ENCODE measurements at places on chromosomes 2 and 18.

DNA sequence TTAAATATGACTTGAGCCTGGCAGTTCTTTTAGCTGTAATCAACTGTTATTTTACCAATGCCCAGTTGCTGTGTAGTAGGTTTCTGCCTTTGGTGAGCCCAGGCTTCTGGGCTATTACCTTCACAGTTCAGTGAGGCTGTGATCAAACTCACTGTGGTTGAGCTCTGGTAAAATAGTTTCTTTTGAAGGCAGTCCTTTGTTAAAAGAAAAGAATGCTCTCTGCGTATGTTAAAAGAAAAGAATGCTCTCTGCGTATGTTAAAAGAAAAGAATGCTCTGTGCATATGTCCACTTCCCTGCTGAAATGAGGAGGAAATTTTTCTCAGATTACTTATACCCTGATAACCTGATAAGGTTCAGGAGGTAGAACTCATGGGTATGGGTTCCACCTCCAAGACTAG, 244.3 kb downstream of the RNF144A start:
- no peaks in the 10 kb centered on the region for H3K27me3 ChIP-seq
- DNase-seq, result no peak
- H3K36me3 ChIP-seq, result no peaks in the 10 kb centered on the region
- H3K27ac ChIP-seq, result no peak overlapping the region
- H3K4me1 ChIP-seq, result no peaks in the 10 kb centered on the region
- no peak overlapping the region for H3K4me3 ChIP-seq

DNA sequence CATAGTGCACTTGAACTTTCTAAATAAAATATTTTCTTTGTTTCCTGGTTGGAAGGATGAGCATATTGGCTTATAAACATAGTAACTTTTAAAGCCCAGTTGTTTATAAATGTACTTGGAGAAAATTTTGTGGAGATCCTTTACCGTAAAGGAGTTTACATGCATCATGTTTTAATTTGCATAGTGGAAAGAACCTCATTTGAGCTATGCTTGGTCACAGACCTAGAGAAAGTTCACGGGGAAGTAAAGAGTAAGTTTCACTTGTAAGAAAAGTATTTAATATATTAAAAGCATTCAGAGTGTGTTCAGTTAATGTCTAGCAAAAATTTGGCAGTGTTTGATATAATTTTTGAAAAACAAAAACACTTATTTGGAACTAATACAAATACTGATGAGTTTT, 45.3 kb downstream of the PIKFYVE start:
- H3K36me3 ChIP-seq, result peaks cover 30% of the 10 kb centered on the region
- H3K27me3 ChIP-seq, result no peaks in the 10 kb centered on the region
- no peak overlapping the region for H3K27ac ChIP-seq
- peaks cover 14% of the 10 kb centered on the region for H3K4me1 ChIP-seq
- no peak overlapping the region for H3K4me3 ChIP-seq

- no peak overlapping the region for H3K4me3 ChIP-seq
- H3K27me3 ChIP-seq, result no peaks in the 10 kb centered on the region
- H3K27ac ChIP-seq, result no peak overlapping the region
- no peak for DNase-seq
Observed at GRCh38 chr2:152456262-152456661, 121.3 kb downstream of the FMNL2 start.

GRCh38 chr2:258933-259332, 4.9 kb downstream of the SH3YL1 start:
- peaks cover 11% of the 10 kb centered on the region for H3K36me3 ChIP-seq
- H3K27me3 ChIP-seq, result no peaks in the 10 kb centered on the region
- no peak for DNase-seq
- H3K27ac ChIP-seq, result no peak overlapping the region

- no peak overlapping the region for H3K27ac ChIP-seq
- H3K27me3 ChIP-seq, result no peaks in the 10 kb centered on the region
- no peak overlapping the region for H3K4me3 ChIP-seq
- DNase-seq, result no peak
- peaks cover 32% of the 10 kb centered on the region for H3K4me1 ChIP-seq
Observed at GRCh38 chr2:60213865-60214625, 339.4 kb downstream of the BCL11A start.

DNA sequence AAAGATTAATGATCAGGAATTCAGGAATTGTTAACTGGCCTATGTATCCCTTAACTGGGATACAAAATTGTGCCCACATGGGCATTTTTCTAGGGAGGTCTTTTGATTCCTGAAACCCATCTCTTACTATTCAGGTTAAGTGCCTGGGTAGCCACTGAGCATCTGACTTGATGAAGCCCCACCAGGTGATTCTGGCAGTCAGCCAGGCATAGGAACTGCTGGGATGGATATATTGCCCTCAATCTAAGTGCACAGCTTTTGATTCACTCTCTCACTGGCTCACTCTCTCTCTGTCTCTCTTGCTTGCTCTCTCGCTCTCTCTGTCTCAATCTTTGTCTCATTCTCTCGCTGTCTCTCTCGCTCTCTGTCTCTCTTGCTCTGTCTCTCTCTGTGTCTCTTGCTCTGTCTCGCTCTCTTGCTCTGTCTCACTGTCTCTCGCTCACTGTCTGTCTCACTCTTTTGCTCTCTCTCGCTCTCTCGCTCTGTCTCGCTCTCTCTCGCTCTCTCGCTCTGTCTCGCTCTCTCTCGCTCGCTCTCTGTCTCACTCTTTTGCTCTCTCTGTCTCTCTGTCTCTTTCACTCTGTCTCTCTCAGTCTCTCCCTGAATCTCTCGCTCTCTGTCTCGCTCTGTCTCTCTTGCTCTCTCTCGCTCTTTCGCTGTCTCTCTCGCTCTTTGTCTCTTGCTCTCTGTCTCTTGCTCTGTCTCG, 22.3 kb downstream of the INPP1 start:
- H3K36me3 ChIP-seq, result peaks cover 82% of the 10 kb centered on the region
- DNase-seq, result no peak
- H3K4me3 ChIP-seq, result no peak overlapping the region
- H3K27me3 ChIP-seq, result no peaks in the 10 kb centered on the region
- H3K27ac ChIP-seq, result no peak overlapping the region

- peak overlapping the region; percentile 75 for H3K27ac ChIP-seq
- no peak for DNase-seq
- no peaks in the 10 kb centered on the region for H3K36me3 ChIP-seq
- peak overlapping the region; percentile 79 for H3K4me3 ChIP-seq
Observed at GRCh38 chr18:46334868-46335281, 230.7 kb downstream of the HAUS1 start.

- peaks cover 56% of the 10 kb centered on the region for H3K4me1 ChIP-seq
- no peak for DNase-seq
- no peaks in the 10 kb centered on the region for H3K36me3 ChIP-seq
- no peaks in the 10 kb centered on the region for H3K27me3 ChIP-seq
- peak overlapping the region; percentile 46 for H3K27ac ChIP-seq
Observed at GRCh38 chr2:36404754-36405153, 49.2 kb downstream of the CRIM1 start.

DNA sequence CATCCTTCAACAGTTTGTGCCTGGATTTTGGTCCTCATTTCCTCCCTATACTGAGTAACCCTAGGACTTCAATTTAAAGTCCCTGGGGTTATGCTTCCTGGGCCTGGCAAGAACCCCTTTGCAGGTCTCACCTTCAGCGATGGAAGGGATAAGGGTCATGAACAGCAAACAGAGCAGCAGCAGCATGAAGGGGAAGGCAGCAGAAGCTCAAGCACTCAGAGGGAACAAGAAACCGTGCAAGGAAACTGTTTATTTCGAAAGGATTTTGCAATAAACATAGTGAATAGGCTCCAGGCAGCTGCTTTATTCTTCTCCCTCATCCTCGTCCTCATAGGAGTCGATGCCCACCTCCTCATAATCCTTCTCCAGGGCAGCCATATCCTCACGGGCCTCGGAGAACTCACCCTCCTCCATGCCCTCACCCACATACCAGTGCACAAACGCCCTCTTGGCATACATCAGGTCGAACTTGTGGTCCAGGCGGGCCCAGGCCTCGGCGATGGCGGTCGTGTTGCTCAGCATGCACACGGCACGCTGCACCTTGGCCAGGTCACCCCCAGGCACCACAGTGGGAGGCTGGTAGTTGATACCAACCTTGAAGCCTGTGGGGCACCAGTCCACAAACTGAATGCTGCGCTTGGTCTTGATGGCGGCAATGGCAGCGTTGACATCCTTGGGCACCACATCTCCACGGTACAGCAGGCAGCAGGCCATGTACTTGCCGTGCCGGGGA, 2.8 kb upstream of the TUBA4B start:
- peaks cover 37% of the 10 kb centered on the region for H3K36me3 ChIP-seq
- no peak for DNase-seq
- peak overlapping the region; percentile 28 for H3K4me3 ChIP-seq
- H3K27ac ChIP-seq, result peak overlapping the region; percentile 83

DNA sequence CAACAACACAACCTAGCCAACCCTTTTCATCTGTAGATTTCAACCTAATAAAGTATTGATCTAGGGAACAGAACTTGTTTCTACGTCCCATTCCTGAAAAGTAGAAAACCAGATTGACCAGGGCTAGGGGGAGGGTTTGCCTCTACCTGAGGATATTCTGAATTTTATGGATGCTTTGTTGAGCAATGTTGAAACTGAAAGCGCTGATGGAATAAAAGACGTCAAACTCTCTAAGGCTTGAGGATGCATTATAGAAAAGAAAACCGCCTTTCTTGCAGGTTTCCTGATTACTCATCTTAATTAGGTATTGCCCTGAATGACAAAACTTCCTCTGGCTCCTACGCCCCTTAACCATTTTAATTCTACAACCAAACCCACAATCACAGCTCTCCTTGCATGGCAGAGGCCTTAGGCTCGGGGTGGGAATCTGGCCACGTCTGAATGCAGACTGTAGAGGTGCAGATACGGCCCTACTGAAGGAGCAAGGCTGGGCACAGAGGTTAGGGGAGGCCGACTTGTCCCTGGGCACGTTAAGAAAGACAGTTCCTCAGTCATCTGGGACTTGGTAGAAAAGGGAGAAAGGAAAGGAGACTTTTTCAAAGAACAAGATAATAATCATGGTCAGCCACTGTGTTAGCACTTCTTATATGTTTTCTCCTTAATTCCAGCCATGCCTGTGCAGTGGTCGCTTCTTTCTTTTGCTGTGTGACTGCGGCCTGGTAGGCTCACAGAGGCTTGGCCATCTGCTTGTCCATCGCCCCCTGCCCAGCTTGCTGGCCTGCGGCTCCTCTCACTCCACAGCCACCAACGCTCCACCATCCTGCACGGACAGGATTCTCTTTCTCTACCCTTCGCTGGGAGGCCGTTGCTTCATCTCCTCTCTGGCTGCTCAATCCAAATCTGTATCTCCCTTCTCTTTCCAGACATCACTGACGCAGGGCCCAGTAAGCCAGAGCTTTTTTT, 209.5 kb downstream of the VAPA start:
- peaks cover 37% of the 10 kb centered on the region for H3K4me1 ChIP-seq
- no peaks in the 10 kb centered on the region for H3K27me3 ChIP-seq
- H3K36me3 ChIP-seq, result no peaks in the 10 kb centered on the region
- no peak for DNase-seq

GRCh38 chr2:129554373-129554772, 425.1 kb upstream of the RAB6C start:
- no peaks in the 10 kb centered on the region for H3K4me1 ChIP-seq
- H3K27ac ChIP-seq, result no peak overlapping the region
- no peak for DNase-seq
- H3K4me3 ChIP-seq, result no peak overlapping the region
- peaks cover 13% of the 10 kb centered on the region for H3K27me3 ChIP-seq

DNA sequence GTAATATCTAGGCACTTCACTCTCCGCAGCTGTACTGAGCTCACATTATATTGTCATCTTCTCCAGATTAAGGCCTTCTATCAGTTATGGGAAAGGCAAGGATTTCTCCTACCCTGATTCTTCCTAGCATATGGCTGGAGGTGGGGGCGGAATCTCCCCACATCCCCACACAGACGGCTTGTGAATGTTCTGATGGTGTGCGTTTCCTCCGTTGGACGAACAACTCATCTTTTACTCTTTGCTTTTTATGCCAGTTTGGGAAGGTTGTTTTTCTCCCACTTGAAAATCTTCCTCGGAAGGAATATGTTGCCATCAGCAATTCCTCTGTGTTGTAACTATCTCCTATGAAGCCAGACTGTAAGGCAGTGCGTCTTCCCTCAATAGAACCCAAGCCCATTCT, 24.3 kb downstream of the KLHL29 start:
- H3K4me1 ChIP-seq, result peaks cover 6% of the 10 kb centered on the region
- peaks cover 31% of the 10 kb centered on the region for H3K27me3 ChIP-seq
- no peak for DNase-seq
- H3K27ac ChIP-seq, result no peak overlapping the region

GRCh38 chr2:160266037-160266551, 66.0 kb upstream of the ITGB6 start:
- no peak overlapping the region for H3K27ac ChIP-seq
- H3K4me3 ChIP-seq, result no peak overlapping the region
- DNase-seq, result no peak
- no peaks in the 10 kb centered on the region for H3K27me3 ChIP-seq
- peaks cover 31% of the 10 kb centered on the region for H3K4me1 ChIP-seq
- no peaks in the 10 kb centered on the region for H3K36me3 ChIP-seq

DNA sequence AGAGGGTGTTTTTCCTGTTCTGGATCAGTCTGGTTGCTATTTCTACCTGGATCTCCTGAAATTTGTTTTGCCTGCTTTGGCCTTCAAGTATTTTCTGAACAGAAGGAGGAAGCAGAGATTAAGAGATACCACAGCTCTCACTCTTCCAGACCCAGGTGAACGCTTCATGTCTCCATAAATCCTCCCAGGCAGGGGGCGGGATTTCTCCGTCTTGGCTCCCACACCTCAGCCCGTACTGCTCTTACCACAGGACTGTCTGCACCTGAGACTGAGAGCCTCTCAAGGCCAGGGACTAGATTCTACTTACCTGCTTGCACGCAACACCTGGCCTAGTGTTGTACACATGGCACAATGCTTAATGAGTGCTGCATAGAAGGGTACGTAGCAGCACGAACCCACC, 59.9 kb upstream of the LRPPRC start:
- no peak for DNase-seq
- H3K4me1 ChIP-seq, result no peaks in the 10 kb centered on the region
- no peak overlapping the region for H3K4me3 ChIP-seq
- no peaks in the 10 kb centered on the region for H3K27me3 ChIP-seq
- H3K36me3 ChIP-seq, result no peaks in the 10 kb centered on the region

GRCh38 chr2:105919191-105919811, 174.6 kb downstream of the NCK2 start:
- no peak overlapping the region for H3K4me3 ChIP-seq
- peaks cover 3% of the 10 kb centered on the region for H3K36me3 ChIP-seq
- peak overlapping the region; percentile 58 for H3K27ac ChIP-seq

GRCh38 chr2:72554381-72554780, 271.5 kb downstream of the EXOC6B start:
- H3K27ac ChIP-seq, result no peak overlapping the region
- H3K27me3 ChIP-seq, result no peaks in the 10 kb centered on the region
- DNase-seq, result no peak
- H3K4me1 ChIP-seq, result peaks cover 4% of the 10 kb centered on the region
- H3K36me3 ChIP-seq, result peaks cover 18% of the 10 kb centered on the region

GRCh38 chr2:64943387-64944150, 45.6 kb upstream of the SLC1A4 start:
- H3K27me3 ChIP-seq, result peaks cover 20% of the 10 kb centered on the region
- peak; percentile 34 for DNase-seq
- no peak overlapping the region for H3K27ac ChIP-seq

All from left ventricle myocardium inferior (tissue), 1 donor.